ENCODE measurements at places on chromosomes 3 and 15.
A peak's percentile ranks its signal among the peaks of the same experiment; 100 is the strongest.

DNA sequence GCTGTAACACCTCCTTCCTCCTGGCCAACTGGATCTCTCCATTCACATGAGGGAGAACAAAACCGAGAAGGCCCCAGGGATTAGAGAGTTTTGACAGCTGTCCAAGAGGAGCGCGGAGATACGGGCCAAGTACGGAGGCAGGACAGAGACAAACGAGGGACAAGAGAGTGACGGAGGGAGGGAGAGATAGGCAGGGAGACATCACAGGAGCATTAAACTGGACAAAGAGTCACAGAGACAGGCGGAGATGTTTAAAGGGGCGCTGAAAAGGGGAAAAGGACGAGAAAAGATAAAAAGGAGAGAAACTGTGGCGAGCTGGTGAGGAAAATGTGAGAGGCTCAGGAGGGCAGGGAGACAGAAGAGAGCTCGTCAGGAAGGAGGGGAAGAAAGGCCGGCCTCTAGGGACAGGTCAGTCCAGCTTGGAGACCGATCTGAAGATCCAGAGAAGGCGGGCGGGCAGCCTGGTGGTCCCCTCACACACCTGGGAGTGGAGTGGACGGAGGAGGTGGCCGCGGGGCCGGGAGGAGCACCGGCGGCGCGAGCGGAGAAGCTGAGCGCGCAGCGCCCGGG lies 40.5 kb upstream of the ROPN1 start:
- peak; percentile 99 for DNase-seq

DNA sequence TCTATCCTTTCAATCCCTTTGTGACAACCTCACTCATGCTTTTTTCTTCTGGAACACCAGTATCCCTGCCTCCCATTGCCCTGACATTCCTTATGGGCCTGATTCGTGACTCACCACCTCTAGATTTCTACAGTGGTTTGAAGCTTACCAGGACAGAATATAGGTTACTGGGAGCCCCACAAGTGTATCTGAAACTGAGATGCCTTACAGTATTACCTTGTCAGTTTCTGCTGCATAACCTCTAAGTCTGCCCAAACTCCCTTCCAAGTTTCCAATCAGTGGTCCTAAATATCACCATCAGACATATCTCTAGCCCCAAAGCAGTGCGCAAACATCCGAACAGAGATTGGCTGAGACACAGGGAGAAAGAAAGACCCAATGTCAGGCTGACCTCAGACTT lies 5.6 kb downstream of the CPB1 start:
- no peak for DNase-seq

DNA sequence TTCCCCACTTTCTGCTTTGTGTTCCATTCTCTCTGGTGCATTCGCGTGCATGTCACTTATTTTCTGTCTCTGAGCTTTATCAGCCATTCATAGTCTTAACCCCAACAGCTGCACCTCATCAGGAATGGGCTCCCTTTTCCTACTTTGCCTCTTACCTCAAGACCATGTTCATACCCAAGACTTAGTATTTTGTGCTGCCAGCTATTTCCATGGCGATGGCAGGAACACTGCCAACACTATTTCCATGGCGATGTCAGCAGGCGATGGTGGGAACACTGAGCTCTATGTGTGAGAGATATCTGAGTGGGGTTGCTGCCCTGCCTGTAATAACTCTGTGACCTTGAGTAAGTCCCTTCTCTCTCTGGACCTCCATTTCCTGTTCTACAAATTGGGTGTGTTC lies 5.5 kb downstream of the ZNF35 start:
- DNase-seq: no peak

- DNase-seq: no peak
These were observed 60.4 kb upstream of the TNFAIP8L3 start for GRCh38 chr15:51155016-51155580.

DNA sequence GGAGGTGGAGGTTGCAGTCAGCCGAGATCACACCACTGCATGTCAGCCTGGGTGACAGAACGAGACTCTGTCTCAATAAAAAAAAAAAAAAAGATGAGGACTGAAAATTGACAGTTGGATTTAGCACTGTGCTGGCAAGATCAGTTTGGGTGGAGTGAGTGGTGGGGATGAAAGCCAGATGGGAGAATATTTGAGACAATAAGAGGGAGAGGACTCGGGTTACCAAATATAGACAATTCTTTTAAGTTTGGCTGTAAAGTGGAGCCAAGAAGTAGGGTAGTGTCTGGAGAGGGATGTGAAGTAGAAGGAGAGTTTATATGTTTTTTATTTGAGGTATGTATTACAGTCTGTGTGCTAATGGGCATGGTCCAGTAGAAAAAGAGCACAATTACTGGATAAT lies 20.4 kb downstream of the TMOD3 start:
- peak; percentile 71 for DNase-seq

DNA sequence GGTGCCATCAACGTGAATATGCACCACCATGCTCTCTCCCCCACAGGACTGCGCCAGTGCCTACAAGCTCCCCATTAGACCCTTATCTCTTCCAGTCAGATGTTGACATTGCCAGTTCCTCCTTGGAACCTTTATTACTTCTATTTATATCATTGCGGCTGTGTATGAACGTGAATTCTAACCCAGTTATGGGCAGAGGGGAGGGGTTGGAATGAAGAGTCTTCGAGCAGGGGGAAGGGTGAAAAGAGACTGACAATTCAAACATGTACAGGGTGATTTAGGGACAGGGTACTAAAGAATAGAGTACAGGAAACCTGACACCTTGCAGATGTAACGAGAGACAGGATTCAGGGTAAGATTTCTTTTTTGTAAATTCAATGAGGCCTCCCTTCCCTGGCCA lies 41.8 kb upstream of the ST6GAL1 start:
- peak; percentile 44 for DNase-seq

- DNase-seq: no peak
These were observed 29.4 kb upstream of the MYZAP start for GRCh38 chr15:57562196-57562769.
